Nephron progenitor cell (in vitro differentiated cells): ENCODE measurements at places on chromosomes 11 and 22.

DNA sequence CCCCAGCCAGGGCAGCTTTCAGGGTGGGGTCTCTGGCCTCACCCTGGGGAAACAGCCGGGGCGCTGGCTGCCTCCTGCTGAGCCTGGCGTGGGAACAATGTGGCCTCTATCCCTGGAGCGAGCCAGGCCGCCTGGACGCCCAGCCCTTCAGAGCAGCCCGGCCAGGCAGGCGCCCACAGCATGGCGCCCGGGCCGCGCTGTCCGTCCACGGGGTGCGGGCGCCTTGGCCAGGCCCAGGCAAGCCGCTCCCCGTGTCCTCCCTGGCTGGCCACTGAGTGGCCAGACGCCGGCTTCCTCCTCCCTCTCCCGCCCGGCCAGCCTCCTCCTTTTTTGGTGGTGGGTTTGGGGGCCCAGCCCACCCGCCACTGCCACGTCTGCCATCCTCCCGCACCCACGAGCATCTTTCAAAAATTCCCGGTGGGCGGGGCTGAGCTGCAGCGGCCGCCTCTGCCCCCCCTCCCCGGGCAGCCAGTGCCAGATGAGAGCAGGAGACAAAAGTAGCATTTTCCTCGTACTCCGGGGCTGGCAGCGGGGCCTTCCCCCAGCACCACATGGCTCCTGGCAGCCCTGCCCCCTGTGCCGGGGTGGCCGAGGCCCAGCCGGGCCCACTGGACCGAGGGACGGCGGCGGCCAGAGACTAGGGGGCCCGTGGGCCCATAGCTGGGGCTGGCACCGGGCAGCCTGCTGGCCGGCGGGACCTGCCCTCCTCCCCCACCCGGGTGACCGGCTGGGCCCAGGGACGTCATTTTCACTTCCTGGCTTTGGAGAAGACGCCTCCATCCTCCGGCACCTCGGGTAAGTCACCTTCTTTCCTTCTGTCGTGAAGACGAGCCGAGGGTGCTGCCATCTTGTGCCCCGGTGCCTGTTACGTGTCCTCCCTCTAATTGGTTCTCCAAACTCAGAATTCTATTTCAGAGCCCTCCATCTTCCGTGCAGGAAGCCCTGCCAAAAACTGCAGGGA, 70.2 kb upstream of the PPARA start:
- DNase-seq: no peak

DNA sequence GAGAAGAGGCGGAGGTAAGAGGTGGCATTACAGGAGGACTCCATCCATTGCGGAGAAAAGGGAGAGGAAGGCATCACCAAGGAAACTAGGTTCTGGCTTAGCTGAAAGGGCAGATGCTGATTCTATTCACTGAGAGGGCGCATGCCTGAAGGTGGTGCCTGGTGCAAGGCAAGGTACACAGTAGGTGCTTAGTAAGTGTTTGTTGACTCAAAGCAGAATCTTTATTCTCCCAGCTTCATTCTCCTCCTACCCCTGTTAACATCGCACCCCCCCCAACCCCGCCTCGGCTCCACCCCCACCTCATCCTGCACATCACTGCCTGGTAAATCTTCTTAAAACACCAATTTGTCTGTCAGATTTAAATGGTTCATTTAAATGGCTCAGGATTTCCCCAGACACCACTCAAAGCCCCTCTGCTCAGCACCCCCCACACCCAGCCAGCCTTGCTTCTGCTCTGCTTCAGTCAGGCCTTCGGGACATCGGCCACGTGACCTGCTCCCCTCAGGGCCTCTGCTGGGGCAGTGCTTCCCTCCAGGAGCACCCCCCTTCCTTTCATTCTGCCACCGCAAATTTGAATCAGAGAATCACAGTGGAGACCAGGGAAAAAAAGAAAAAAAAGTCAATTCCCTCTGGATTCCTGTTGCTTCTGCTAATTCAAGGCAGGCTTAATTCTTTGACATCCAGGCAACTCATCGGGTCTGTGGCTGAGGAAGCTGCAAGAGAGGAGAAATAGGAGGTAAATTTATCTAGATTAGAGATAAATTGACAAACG, 17.8 kb upstream of the RCN1 start:
- peak; percentile 56 for DNase-seq

GRCh38 chr22:35076630-35077029, 10.7 kb downstream of the ISX start:
- no peak for DNase-seq

DNA sequence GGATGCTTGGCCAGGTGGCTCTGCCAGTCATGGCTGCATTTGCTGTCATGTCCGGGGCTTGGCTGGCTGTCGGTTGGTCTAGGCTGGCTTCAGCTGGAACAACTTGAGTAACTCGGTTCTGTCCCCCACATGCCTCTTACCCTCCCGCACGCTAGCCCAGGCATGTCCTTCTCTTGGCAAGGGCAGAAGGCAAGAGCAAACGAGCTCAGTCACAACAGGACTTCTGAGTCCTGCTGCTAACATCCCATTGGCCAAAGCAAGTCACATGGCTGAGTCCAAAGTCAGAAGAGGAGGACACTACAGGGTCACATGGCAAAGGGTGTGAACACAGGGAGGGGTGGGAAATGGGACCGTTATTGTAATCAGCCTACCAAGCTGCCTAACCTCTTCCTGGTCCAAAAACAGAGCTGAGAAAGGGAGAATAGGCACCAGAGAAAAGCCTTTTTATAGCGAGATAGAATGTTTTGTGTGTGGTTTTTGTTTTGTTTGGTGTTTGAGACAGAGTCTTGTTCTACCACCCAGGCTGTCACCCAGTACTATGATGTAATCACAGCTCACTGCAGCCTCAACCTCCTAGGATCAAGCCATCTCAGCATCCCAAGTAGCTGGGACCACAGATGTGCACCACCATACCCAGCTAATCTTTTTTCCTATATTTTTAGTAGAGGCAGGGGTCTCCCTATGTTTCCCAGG, 81.9 kb downstream of the MN1 start:
- DNase-seq: no peak

DNA sequence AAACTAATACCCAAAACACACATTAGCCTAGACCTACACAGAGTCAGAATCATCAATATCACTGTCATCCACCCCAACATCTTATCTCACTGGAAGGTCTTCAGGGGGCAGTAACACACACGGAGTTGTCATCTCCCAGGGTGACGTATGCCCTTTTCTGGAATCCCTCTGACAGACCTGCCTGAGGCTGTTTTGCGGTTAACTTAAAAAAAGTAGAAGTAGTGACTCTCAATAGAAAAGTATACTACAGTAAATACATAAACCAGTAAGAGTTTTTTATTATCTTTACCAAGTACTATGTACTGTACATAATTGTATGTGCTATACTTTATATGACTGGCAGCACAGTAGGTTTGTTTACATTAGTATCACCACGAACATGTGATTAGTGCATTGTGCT, 80.5 kb downstream of the PGR start:
- no peak for DNase-seq

GRCh38 chr11:113085446-113085845, 124.2 kb downstream of the NCAM1 start:
- DNase-seq: no peak

DNA sequence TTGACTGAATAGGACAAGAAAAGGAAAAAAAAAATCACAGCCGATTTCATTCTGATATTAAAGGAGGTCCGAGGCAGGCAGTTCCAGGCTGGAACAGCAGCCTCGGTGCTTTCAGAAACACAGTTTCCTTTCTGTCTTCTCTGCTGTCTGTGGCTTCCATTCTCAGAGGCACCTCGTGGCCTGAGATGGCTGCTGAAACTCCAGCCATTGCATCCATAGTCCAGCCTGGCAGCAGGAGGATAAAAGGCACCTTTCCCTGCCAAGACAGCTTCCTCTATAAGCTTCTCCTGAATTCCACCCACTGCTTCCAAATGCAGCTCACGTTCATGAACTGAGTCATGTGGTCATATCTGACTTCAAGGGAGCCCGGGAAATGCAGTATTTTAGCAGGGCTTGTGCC, 390.5 kb downstream of the TBC1D22A start:
- DNase-seq: no peak

- no peak for DNase-seq
These were observed 17.5 kb downstream of the GLB1L2 start for GRCh38 chr11:134349109-134349801.

- no peak for DNase-seq
These were observed 107.6 kb upstream of the ASPHD2 start for GRCh38 chr22:26321469-26321913.

- DNase-seq: no peak
These were observed 55.5 kb downstream of the MYO7A start for GRCh38 chr11:77183431-77183984.

- no peak for DNase-seq
These were observed 40.6 kb downstream of the NECTIN1 start for GRCh38 chr11:119688356-119688755.

GRCh38 chr22:30922151-30922611, 46.4 kb downstream of the MORC2 start:
- no peak for DNase-seq

- no peak for DNase-seq
These were observed 31.8 kb downstream of the ETS1 start for GRCh38 chr11:128555606-128556005.

- DNase-seq: no peak
These were observed 88.4 kb upstream of the TEAD1 start for GRCh38 chr11:12585861-12586260.

DNA sequence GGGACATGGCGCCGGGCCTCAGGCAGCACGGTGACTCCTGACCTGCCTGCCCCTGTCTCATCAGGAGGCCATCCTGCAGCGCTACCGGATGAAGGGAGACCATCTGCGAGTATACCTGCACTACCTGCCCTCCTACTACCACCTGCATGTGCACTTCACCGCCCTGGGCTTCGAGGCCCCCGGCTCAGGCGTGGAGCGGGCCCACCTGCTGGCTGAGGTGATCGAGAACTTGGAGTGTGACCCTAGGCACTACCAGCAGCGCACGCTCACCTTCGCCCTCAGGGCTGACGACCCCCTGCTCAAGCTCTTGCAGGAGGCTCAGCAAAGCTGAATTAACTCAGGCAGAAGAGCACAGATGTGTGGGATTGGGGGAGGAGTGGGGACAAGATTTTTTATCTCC, 10.2 kb upstream of the ST3GAL4 start:
- DNase-seq: no peak

GRCh38 chr22:23076896-23077572, 6.7 kb downstream of the GNAZ start:
- DNase-seq: no peak

GRCh38 chr22:44329179-44329796, 16.5 kb upstream of the SHISAL1 start:
- no peak for DNase-seq

DNA sequence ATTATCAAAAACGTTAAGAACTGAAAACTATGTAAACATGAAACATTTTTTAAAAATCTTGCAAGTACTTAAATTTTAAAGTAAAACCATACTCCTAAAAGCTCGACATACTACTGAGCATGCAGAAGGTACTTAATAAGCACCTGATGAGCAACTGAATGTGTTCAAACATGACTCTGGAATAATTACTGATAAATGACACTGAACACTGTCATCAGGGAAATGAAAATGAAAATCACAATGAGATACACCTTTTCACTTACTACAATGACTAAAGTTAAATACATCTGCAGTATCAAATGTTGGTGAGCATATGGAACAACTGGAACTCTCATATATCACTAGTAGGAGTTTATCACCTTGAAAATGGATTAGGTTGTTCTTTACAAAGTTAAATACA, 65.2 kb downstream of the PICALM start:
- no peak for DNase-seq

- no peak for DNase-seq
These were observed 72.8 kb upstream of the KCNQ1OT1 start for GRCh38 chr11:2772544-2773031.

GRCh38 chr22:38431266-38432010, 23.6 kb downstream of the KCNJ4 start:
- no peak for DNase-seq

GRCh38 chr11:17395554-17395961, 7.1 kb upstream of the KCNJ11 start:
- no peak for DNase-seq

GRCh38 chr11:111123463-111124398, 121.8 kb upstream of the POU2AF2 start:
- no peak for DNase-seq

DNA sequence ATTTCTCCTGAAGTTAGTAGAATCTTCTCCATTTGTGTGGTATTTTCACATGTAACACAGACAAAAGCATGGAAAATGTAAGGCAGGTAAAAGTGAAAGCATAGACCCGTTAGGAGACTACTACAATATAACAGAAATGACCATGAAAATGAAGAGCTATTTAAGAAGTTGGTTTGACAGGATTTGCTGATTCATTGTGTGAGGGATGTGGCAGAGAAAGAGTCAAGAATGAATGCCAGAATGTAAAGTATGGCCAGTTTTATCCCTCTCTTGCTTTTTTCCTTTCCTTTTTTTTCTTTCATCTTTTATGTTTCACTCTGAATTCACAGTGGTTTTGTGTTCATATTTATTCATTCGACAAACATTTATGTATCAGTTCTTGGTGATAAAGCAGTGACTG, 115.9 kb downstream of the ARFGAP2 start:
- no peak for DNase-seq
